ENCODE measurements at places on chromosomes 1 and 21.

DNA sequence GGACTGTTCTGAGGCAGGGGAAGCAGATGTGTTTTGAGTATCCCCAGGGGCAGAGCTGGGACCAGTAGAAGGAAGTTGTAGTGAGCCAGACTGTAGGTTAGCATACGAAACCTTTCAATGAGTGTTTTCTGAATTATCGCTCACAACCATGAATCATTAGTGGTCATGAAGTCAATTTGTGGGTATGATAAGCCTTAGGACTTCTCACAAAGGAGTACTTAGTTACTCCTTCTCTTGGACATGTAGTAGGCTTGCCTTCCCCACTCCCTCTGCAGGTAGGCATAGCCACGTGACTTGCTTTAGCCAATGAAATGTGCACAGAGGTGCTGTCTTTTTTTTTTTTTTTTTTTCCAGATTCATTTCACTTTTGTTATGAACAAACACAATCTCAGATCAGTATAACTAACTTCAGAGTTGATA is 23.9 kb upstream of the FAAH start:
- no peak for DNase-seq

GRCh38 chr1:87706203-87706602 is 377.5 kb downstream of the LMO4 start:
- DNase-seq = no peak

DNA sequence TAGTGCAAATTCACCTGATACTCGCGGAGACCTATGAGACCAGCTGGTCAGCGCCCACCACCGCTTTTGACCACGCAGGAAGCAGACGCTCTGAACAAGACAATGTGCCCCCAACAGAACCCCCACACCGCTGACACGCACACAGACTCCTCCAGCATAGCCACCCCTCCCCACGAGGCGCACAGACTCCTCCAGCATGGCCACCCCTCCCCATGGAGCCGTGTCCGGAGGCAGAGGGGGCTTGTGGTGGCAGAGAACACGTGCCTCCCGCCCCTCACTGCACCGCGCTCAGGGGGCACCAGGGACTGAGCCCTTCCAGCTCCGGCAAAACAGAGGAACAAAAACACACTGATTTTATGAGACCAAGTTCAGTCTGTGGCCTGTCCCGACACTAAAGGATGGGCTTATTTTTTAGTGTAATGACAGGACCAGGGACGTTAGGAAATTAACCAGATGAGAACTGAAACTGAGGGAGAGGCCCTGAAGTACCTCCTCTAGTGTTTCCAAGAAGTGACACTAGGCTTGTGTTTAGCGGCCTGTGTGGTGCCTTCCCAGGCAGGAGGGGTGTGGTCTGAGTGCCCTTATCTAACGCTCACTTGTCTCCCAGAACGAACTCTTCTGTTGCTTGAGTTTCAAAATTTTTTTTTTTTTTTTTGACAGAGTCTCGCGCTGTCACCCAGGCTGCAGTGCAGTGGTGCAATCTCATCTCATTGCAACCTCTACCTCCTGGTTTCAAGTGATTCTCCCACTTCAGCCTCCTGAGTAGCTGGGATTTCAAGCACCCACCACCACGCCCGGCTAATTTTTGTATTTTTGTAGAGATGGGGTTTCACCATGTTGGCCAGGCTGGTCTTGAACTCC is 10.0 kb upstream of the AGPAT3 start:
- DNase-seq = no peak

GRCh38 chr1:97926017-97926708 is 5.3 kb upstream of the DPYD start:
- DNase-seq = no peak

- no peak for DNase-seq
Measured at GRCh38 chr1:7938070-7938469, 2.6 kb downstream of the TNFRSF9 start.

- DNase-seq = peak; percentile 75
Measured at GRCh38 chr21:31580866-31581276, 78.6 kb upstream of the SOD1 start.

GRCh38 chr1:168430321-168430720 is 113.5 kb downstream of the XCL2 start:
- DNase-seq = no peak

GRCh38 chr1:25927521-25928265 is 21.5 kb upstream of the STMN1 start:
- no peak for DNase-seq

DNA sequence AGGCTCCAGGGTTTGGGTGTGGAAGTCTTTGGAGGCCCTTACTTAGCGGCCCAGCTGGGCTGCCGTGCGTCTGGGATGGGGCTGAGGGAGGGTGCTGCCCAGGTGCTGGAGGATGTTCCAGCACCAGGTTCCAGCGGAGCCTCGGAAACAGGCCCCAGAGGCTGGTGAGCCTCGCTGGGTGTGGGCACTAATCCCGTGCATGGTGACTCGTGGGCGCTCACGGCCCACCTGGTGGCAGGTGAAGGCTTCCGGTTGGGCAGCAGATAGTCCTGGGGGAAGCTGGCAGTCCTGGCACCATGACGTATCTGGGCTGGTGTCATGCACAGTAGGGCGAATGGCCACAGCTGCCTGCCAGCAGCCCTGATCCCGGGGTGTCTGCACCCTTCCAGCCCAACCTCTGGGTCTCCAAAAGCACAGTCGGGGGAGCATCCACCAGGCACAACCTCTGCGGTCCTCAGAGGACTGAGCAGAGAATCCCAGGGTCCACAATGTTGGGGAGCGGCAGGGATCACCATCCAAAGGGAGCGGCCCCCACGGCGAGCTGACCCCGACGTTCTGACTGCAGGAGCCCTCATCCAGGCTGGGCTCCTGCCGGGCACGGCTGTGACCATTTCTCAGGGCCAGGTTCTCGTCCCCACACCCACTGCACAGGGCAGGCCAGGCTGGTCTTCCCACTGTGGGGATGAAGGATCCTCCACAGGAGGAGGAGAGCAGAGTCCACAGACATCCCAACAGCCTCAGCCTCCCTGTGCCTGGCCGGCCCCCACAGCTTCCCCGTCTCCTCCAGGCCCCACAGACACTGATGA is 25.3 kb downstream of the FTCD start:
- no peak for DNase-seq

- no peak for DNase-seq
Measured at GRCh38 chr1:9600861-9601834, 12.4 kb downstream of the TMEM201 start.

GRCh38 chr1:153760440-153760839 is 14.8 kb upstream of the SLC27A3 start:
- no peak for DNase-seq

DNA sequence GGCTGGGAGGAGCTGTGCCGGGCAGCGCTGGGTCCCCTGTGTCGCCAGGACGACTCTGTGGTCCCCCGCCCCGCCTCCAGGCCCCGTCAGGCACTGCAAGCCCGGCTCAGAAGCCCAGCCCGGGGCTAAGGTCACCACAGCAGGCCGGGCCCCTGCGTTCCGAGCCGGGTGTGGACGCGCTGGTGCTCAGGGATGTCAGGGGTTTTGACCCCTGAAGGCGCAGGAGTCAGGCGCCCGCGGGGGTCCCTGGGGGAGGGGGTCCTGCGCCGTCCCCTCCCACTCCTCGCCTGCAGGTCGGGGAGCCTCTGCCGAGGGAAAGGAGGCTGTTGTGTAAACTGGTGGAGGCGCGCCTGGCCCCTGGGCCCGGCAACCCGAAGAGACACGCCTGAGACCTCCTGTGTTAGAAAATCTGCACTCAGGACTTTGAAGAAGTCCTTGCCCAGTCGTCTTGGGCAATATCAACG is 23.7 kb upstream of the TMEM54 start:
- no peak for DNase-seq

DNA sequence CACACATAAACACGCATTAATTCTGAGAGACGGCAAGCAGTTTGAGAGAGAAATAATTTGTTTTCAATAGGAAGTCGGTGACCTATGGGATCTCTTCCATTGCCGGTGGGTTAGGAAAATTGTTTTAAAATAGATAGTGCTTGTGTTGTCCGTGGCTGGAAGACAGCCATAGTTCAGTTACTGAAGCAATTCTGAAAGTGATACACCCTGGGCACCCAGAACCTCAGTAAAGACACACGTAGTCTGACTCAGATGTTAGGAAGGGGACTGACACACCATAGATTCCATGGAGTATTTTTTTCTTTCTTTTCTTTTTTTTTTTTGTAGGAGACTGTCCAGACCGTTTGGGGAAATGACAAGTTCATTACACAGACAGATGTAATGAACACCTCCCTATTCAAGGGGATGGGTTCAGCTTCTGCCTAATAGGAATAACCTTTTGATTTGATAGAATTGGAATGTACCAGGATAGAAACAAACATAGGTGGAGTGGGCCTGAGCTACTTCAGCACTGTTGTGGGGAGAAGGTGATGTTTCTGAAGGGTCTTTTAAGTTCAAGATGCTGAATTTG is 1.6 kb downstream of the C1orf21 start:
- no peak for DNase-seq

DNA sequence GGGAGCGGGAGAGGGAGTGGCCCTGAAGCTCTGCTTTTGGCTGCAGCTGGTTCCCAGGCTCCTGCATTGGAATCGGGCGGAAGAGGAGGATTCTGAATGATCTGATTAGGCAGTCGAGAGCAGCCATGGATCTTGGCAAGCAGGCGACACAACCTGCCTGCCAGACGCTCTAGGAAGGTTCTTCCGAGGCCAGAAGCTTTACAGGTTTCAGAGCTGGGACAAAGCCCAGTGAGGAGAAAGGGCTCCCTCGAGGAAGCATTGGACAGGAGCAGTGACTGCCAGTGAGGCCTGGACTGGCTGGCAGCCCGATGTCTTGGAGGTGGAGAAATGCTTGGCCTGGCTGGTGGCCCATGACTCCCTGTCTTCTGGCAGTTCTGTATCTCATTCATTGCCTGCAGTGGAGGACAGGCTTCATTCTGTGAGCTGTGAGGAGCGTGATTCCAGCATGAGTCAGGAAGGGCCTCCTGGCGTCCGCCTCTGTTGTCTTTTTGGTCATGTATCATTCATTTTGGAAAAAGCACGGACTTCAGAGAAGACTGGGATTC is 132.7 kb upstream of the IPO9 start:
- DNase-seq = no peak

DNA sequence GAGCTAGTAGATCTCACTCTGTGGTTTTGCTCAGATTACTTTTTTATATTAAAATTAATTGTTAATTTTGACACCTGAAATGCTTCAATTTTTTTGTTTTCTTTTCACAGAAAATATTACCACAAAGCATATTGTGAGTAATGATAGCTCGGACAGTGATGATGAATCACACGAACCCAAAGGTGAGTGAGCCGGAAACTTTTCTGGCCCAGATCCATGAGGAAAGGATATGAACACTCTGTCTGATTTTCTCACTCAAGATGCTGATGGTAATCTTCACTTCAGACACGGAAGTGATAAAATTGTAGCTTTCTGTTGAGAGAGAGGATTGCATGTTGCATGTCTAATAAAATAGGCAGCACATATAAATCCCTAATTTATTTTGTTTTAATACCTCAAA is 121.8 kb downstream of the PLA2G4A start:
- DNase-seq = no peak

Measured in activated CD4-positive, alpha-beta T cell treated with anti-CD3 and anti-CD28 coated beads for 24 hours (primary cell).